ENCODE measurements at places on chromosomes 2 and 18.

GRCh38 chr2:96801005-96801785 is 14.9 kb upstream of the CNNM3 start:
- DNase-seq, result peak; percentile 85

DNA sequence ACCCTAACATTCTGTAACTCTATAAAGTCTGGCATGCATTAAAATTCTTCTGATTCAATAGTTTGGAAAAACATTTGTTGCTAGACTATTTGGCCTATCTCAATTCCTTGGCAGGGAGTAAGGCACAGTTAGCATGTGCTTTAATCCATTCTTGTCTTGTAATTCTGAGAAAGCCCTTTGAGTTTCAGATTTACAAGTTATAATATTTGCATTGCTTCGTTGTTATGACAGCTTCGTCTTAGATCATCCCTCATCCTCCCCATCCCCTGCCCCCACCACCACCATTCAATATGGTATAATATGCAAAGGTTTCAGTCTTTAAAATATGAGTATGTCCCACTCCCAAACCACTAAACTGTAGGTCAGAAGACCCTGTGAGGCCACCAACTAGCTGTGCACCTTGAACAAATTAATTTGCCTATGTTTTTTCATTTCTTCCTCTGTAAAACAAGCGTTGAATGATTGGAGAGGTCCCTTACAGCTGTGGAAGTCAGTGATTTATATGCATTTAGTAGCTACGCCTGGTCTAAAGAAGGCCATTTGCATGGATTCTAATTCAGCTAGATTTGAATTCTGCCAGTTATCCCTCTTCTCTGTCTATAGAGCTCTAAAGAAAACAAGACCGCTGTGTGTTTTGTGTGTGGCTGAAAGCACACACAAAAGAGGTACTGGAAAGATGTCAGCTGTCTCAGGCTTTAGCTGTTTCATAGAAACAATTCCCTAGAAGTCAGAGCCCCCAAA is 591 bp downstream of the C2orf80 start:
- DNase-seq, result no peak

DNA sequence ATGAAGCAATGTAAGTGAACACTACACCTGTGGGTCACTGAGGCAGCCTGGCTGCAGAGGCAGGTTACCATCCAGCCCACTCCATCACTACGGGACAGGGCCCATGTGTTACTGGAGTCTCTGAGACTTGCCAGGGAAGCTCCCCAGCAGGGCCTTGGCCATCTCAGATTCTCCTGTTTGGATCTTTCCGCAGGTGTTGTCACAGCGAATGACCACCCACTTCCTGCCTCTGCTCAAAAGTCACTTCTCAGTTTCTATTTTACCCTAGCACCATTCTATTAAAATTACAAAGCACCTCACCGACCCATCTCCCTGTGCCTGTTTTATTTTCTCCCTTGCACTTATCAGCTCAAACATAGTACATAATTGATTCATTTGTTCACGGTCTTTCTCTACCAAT is 34.5 kb upstream of the L3MBTL4 start:
- no peak for DNase-seq

DNA sequence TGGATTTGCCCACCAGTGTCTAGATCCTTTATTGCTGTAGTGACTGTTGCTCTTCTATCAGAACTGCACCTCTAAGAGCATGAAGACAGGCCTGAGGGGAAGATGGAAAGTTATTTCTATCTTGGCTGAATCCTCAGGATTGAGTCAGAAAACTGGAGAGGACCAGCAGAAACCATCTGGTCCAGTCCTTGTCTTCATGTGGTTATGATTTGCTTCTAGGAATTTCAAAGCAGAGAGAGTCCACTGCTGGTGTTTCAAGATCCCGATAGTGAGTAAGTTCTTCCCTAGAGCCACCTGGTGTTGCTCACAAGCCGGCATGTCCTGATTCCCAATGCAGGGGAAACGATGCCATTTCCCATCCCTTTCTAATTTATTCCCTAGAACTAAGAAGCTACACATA is 84.2 kb downstream of the NCKAP5 start:
- no peak for DNase-seq

DNA sequence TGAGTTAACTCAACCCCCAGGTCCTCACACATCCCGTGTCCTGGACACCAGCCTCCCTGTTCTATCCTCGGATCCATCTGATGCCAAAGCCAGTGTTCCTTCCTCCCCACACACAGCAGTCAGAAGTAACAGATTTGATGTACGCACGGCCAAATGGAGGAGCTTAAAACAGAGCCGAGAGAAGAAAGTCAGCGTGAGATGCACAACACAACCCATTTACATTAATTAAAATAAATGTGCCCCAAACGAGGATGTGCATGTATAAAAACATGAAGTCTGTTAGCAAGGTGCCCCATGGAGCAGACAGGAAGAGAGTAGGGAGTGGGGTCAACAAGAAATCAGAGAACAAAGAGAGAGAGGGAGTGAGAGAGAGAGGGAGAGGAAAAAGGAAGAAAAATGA is 191.2 kb downstream of the HAUS1 start:
- no peak for DNase-seq

- DNase-seq, result no peak
Measured at GRCh38 chr2:88692187-88692586, 714 bp downstream of the RPIA start.

DNA sequence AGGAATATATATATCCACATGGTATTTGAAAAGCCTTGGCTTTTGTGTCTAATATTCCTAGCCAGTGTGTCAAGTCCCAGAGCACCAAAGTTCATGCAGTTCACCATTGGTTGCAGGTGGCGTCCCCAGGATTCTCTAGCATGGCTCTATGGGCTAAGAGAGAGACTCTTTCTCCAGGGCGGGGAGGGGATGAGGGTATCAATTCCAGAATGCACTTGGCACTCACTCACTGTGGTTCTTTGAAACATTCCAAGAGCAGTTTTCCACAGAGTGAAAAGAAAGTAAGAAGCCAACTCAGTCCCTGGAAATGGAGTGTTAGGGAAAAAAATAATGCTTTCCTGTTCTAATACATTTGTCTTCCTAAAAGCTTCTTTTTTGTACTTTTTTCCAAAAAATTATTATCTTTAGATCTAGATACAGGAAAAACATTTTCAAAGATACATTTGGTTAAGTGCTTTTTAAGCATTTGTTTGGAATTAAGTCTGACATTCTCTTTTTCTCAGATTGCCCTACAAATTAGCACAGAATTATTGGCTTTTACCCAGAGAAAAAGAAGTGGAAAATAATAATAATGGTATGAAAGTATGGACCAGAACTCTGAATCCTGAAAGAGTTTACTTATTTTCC is 239.9 kb downstream of the PAX3 start:
- DNase-seq, result no peak

DNA sequence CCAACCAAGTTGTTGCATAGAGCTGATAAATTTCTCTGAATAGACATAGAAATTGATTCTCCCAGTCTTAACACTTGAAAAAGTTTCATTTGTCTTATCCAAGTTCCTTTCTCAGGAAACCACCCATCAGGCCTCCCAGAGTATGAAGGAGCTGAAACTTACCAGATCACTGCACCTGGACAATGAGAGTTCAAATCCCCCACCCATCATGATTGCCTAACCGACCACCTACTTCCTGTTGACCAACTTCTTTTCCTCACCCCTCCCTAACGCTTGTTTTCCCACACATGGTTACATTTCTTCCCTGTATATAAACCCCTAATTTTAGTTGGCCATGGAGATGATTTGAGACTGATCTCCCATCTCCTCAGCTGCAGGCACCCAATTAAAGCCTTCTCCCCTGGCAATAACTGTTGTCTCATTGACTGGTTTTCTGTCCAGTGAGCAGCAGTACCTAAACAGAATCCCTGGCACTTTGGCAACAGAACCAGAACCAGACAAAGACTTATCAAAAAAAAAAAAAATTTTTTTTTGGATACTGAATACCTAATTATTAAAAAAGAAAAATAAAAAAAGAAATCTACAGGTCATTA is 103.0 kb downstream of the SPIRE1 start:
- no peak for DNase-seq

DNA sequence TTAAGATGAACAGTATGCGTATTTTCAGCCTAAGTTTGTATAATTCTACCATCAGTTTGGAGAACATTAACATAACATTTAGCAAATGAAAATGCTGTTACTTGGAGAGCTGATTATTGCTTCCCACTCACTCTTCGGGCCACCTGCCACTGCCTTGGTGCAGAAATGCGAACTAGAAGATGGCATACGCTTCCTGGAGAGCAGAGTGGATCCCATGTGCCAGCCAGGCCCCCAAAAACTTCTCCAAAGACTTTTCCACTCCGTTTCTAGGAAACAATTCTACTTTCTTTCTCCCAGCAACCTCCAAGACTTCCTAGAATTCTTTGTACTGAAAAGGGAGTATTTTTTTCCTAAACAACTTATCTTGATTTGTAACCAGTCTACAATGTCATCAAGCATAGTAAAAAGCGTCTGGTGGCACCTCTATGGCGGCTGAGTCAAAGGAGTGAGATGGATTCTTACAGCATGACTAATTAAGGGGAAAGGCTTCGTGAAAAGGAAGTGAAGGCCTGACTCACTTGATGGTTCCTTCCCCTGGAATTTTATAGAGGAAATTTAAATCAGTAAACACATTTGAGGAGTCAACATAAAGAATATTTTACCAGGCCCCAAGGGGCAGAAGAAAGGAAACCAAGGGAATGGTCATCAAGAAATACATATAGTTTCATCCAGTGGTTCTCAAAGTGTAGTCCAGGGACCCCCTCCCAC is 36.6 kb downstream of the FEZ2 start:
- DNase-seq, result no peak

DNA sequence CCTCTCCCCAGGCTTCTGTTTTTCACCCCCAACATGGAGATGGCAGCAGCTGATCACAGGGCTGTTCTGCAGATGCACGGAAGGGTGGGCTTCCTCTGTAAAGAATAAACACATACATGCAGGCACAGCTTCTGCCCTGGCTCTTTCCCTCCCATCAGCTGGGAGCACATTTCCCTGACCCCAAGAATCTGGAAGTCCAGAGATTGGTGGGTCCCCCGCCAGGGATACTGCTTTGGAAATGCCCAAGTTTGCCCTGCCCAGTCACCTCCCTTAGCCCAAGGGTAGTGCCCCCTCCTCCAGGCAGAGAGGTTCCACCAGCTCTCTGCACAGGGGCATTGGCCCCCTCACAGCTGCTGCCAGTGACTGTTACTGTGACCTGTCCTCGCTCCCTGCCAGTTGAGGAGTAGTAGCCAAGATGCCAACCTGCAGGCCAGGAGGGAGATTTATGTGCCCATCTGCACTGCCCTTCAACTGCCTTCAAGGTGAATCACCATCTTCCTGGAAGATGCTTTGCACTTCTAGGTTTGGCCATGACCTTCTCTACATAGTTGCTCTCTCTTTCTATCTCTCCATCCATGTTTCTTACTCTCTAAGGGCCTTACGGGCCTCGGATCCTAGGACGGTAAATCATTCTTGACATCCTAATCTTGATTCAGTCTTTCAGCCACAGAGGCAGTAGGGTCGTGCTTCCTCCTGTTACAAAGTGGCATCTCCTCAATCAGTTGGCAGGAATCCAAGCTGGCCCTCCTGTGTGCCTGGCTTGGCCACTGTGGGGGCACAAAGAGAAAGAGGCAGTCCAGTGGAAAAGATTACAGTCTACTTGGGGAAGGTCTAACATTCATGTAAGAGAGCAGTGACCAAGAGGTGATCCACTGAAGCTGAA is 121.8 kb downstream of the CTIF start:
- no peak for DNase-seq

GRCh38 chr18:63511285-63511684 is 30.9 kb upstream of the SERPINB12 start:
- DNase-seq, result no peak

Data from T47D (cell line).